ENCODE measurements at places on chromosomes 12 and 14.

- DNase-seq: no peak
Measured at GRCh38 chr12:32483993-32484392, 84.6 kb downstream of the FGD4 start.

DNA sequence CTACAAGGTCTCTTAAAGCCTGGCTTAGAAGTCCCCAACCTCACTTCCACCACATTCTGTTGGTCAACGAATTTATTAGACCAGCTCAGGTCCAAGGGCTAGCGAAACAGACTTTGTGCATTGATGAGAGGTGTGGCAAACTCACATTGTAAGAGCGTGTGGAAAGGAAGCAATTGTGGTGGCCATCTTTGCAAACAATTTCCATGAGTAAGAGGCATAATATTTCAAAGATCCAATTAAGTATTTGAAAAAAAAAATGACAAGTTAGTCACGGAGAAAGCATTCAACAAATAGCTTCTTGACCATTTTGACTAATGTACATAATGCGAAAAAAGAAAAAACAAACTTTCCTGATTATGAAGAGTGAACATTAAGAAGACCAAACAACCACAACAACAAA, 7.4 kb downstream of the NR1H4 start:
- DNase-seq: no peak

- DNase-seq: no peak
Measured at GRCh38 chr14:36949371-36949770, 223.0 kb downstream of the SLC25A21 start.

DNA sequence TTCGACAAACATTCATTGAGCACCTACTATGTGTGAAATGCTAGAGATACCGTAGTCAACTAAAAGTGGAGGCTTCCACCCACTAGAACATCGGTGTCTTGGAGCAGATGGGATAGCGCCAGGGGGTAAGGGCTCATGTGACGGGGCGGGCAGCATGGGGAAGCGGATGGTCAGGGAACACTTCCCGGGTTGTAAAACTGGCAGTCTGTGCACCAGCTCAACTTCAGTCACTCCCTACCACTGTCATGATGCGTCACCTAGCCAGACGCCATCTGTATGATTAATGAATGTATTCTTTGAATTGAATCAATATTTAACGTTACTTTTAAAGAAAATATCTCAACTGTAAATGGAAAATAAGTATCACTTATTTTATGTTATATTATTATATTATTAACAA, 93.5 kb downstream of the PIWIL1 start:
- no peak for DNase-seq

DNA sequence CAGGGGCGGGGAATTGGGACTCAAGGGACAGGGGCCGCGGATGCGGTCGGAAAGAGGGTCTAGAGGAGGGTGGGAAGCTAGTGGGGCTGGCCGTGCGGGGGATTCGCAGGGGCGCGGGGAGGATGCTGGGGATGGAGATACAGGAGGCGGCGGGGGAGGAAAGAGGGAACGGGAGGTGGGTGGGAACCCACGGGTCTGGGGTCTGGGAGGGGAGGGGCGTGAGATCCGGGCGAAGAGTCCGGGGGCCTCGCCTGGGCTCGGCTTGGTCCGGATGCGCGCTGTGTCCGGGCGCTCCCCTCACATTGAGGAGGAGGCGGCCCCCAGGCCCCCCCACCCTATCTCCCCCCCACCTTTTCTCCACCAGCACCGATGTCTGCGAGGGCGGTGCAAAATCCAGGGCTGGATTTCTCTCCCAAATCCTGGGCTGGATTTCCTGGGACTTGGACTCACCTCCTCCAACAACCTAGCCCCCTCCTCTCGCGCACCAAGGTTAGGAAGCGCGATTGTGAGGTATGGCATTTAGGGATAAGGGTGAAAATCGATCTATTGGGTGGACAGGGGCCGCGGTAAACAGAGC, at the start of gene AGAP2:
TSS of gene AGAP2 (minus strand) at position 82 of the 577 bp plus-strand sequence. CDS start 496 bp downstream, outside the sequence.
- no peak for DNase-seq

DNA sequence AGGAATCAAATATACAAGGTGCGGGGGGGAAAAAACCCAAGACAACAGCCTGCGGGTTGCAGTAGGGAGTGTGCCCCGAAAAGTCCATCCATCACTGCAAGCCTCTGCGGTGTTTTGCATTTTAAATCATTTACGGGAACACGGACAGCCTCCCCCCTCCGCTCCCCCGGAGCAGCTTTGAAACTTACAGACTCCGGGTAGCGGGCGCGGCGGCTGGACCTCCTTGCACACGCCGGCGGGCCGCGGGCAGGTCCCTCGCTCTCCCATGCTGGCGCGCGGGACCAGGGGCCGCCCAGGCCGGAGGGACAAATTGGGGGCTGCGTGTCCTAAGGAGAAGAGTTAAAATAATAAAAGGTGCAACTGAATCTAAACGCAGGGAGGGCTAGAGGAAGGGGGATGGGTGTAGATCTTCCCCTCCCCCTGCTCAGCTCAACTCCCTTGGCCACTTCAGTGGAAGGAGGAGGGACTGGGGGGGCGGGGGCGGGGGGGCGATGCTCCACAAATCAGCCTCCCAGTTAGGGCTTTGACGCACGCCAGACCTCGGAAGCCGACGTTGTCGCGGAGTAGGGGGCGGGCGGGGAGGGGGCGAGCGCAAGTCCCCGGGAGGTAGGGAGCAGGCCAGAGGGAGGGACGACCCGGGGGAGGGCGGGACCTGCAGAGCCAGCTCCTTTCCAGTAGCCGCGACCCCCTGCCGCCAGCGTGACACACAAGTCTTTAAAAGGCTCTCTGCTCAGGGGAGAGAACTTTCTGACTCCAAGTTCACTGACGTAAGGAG, at the start of gene KCNJ8:
TSS of gene KCNJ8 (minus strand) at position 349 of the 775 bp plus-strand sequence. CDS start 1,090 bp downstream, outside the sequence.
- DNase-seq: no peak

DNA sequence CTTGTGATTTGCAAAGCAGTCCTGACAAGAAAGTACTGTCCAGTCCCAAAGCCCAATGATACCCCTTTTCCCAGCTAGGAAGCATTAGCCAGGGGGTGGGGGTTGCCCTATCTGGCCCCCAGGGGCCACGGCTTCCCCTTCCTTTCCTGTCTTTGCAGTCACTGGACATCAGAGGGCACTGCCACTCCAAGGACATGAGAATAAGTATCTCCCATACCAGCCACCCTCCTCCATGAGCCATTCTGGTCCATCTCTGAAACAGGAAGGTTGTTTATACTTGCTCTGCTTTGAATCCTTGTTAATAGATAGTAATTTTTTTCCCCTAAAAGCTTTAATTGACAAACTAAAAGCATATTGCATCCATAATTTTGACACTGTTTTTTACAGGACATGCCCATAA, 29.7 kb downstream of the RBM19 start:
- DNase-seq: no peak
